ENCODE measurements at places on chromosomes 11 and 22.

- no peak for DNase-seq
These were observed 118.6 kb downstream of the TIMP3 start for GRCh38 chr22:32920032-32920628.

DNA sequence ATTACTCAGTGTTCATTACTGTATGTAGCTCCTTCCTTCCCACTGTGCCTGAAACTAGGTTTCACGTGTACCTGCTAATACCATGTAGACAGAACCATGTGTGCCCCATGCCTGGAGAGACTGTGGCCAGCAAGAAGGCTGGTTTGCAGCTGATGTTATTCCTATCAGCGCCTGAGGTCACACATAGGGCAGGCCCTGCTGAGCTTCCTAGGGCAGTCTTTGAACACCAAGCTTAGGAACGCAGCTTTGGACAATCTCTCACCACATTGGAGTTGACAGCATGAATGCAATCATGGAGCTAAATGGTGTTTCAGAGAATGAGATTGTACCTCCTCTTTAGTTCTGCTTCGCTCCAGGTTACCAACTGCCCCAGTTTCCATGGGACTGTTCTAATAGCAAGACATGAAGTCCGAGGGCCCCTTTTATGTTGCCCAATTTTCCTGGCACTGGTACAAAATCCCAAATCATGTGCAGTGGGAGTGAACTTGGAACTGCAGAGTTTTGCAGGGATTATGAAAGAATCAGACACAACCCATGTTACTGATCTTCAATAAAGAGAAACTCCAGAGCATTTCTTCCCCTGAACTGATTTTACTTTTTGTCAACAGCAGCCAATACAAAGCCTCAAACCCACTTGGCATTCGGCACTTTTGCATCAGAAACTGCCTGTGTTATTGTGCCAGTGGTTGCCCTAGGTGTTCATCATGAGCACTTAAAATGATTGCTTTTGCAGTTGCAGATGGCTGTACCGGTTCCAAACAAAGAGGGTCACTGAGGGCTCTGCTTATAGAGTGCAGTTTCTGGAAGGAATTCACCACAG, 154.2 kb upstream of the TTC12 start:
- no peak for DNase-seq

- DNase-seq, result no peak
These were observed 14.1 kb downstream of the IL10RA start for GRCh38 chr11:118000067-118000849.

GRCh38 chr22:41288245-41288946, 2.4 kb upstream of the RANGAP1 start:
- DNase-seq, result no peak

GRCh38 chr11:121520243-121521144, 67.7 kb upstream of the SORL1-AS1 start:
- DNase-seq, result no peak

- DNase-seq, result no peak
These were observed 19.0 kb downstream of the CYTH4 start for GRCh38 chr22:37301144-37301830.

DNA sequence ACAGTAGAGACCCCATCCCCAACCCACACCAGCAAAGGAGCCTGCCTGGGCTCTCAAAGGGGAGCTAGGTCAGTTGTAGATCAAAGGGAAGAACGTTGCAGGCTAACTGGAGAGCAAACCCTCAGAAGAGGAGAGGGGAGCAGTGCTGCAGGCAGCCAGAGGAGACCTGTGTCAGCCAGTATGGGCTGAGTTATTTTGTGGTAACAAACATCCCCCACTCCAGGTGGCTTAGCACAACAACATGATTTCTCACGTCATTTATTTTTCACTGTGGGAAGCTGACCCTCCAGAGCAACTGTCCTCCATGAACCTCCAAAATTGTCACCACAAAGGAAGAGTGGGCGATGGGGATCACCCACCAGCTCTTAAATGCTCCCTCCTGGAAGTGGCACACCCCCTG, 19.8 kb upstream of the SHANK2 start:
- no peak for DNase-seq

DNA sequence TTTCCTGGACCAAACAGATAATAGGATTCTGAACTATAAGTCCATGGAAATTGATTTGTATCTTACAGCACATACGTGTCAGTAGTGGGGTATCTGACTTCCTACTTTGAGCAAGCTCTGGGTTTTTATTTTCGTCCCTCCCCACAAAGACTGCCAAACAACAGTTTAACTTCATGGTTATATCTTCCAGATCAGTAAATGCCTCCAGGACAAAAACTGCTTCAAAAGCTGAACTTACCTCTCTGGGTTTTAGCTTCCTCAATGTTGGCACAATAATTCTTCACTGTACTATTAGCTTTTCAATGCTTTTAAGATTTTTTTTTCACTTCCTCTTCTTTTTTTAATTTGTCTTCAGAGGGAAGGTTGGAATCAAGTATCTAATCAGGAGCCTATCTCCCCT, 4.2 kb upstream of the DPF2 start:
- DNase-seq, result no peak

DNA sequence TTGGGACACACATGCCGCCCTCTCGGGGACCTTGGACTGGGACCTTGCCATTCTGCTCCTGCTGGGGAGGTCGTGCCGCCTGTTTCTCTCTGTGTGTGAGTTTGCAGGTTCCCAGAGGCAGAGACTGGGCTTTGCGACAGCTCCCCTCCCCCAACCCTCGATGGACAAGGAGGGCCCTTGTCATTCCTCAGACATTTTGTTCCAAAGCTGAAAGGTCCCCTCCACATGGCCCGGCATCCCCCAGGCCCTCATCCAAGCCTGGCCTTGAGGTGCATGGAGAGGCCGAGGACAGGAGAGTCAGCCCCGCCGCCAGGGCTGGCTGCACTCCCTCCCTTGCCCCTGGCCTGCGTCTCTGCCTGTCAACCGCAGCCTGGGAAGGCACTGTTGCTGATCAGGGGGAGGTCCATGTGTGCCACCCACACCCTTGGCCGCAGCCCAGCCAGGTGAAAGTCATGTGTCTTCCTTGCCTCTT, 25.6 kb downstream of the FADS2 start:
- DNase-seq, result no peak

DNA sequence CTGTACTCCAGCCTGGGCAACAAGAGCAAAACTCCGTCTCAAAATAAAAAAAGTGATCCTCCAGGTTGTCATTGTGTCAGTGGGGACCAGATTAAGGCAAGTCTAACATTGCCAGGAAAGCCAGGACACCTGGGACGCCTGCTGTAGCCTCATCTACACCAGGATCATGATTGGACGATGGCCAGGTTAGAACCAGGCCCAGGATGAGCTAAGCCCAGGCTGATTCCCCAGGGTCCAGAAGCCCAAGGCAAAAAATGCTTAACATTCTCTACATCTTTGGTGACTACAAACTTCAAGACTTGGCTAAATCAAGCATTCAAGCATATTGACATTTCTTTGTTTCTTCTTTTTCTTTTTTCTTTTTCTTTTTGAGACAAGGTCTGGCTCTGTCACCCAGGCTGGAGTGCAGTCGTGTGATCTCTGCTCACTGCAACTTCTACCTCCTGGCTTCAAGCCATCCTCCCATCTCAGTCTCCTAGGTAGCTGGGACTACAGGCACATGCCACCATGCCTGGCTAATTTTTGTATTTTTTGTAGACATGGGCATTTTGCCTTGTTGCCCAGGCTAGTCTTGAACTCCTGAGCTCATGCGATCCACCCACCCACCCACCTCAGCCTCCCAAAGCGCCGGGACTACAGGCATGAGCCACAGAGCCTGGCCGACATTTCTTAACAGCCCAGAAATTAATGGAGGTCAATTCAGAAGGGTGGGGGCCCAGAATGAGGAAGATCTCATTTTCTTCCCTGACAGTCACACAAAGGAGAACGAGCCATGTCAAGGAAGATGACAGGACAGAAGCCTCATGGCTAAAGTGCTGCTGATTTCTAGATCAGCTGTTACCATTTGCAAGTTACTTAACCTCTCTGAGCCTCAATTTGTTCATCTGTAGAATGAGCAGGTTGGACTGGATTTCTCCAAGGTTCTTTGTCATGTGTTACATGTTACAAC, 12.5 kb upstream of the PTPRJ start:
- DNase-seq, result no peak

GRCh38 chr22:30502911-30503310, 2.6 kb downstream of the SEC14L4 start:
- DNase-seq, result no peak

GRCh38 chr11:44621784-44622183, 56.3 kb downstream of the CD82 start:
- DNase-seq, result no peak

GRCh38 chr11:82750643-82751139, 17.0 kb upstream of the FAM181B start:
- no peak for DNase-seq

- DNase-seq, result no peak
These were observed 14.9 kb downstream of the FZD4 start for GRCh38 chr11:86940122-86940777.

GRCh38 chr11:32706985-32707741, 87.3 kb downstream of the CCDC73 start:
- DNase-seq, result no peak

- DNase-seq, result no peak
These were observed 7.4 kb downstream of the MED15 start for GRCh38 chr22:20514658-20515406.
